ENCODE measurements at places on chromosomes 11 and 22. TPM values are rescaled to one million over a fixed set of nuclear protein-coding genes. Genes with fewer than 3 reads are reported as not detected.

DNA sequence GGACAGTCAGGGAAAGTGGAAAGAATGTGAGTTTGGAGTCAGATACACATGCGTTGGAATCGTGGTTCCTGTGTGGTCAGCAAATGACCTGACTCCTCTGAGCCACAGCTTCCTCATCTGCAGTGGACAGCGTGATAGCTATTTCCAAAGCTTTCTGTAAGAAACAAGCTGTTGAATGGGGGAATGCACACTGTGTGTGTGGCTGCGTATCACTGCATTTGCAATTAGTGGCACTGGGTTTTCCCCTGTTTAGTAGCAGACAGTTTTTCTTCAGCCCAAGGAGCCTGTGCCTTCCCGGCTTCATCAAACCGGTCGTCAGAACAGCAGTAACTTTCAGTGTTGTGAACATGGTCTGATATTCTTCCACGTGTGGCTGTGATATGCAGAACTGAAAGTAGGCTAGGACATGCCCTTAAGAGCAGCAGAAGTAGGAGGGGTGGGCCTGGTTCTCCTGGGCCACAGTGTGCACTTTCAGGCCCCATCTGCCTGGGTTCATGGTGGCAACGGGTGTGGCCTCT is 121.5 kb downstream of the RRAS2 start:
- no peak overlapping the region for H3K4me3 ChIP-seq
- H3K4me1 ChIP-seq = no peaks in the 10 kb centered on the region
- no peak for DNase-seq
- peaks cover 36% of the 10 kb centered on the region for H3K27me3 ChIP-seq

DNA sequence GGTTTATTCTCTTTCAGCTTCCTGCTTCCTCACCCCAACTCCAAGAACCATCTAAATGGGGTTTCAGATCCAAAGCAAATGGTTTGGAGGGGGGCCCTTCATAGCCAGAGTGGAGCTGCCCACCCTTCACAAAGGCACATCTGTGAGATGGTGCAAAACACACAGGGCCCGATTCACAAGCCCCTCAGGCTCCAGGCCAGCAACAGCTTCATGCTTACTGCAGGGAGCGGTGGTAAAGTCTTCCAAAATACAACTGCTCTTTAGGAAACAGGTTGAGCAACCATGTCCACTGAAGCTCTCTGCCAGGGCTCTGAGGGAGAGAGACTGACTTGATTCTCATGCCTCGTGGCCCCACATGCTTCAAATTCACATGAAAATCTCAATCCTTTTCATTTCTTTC is 213.0 kb upstream of the NARS2 start:
- H3K4me3 ChIP-seq = no peak overlapping the region
- no peak overlapping the region for H3K27ac ChIP-seq
- peaks cover 81% of the 10 kb centered on the region for H3K4me1 ChIP-seq
- 0 out of 2 replicates have a peak, but pooled peaks cover 6% of the 10 kb centered on the region for H3K36me3 ChIP-seq

Gene C22orf31
- total RNA-seq = not detected

Gene OR52E8
- total RNA-seq = not detected

GRCh38 chr11:33479231-33479630 is 221.4 kb downstream of the C11orf91 start:
- no peaks in the 10 kb centered on the region for H3K36me3 ChIP-seq
- no peak overlapping the region for H3K4me3 ChIP-seq
- H3K27me3 ChIP-seq = no peaks in the 10 kb centered on the region
- DNase-seq = no peak
- peaks cover 34% of the 10 kb centered on the region for H3K4me1 ChIP-seq

GRCh38 chr22:49763138-49763537 is 64.5 kb downstream of the BRD1 start:
- H3K4me3 ChIP-seq = no peak overlapping the region
- peaks cover 10% of the 10 kb centered on the region for H3K27me3 ChIP-seq
- H3K4me1 ChIP-seq = no peaks in the 10 kb centered on the region
- H3K36me3 ChIP-seq = 0 out of 2 replicates have a peak, but pooled peaks cover 6% of the 10 kb centered on the region
- DNase-seq = no peak
- H3K27ac ChIP-seq = no peak overlapping the region

Gene C11orf16
- total RNA-seq = not detected

DNA sequence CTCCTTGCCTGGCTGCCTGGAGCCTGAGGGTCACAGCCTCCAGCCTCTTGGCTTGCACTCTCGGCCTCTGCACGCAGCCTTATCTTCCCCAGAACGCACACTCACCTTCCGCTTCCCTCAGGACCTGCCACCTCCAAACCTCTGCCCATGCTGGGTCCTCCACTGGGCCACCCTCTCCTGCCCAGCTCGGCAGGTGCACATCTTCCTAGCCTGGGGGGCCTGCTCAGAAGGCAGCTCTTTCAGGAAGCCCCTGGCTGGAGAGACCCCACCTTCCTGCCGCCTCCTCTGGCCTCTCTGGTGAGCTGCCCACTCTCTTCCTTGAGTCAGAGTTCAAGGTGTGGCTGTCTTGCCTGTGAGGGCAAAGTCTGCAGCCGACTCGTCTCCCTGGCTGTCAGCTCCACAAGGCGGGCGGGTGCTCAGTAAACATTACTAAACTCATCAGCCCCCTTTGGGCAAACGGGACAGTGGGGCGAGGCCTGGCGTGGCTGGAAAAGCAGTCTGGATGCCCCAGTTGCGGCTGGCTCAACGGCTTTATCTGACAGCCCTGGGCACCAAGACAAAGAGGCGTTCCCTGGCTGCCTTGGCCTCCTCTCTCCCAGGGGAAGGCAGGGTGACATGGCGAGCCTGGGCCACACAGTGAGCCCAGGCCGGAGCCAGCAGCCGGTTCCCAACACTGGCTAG is 1.7 kb upstream of the LINC01488 start:
- H3K36me3 ChIP-seq = no peaks in the 10 kb centered on the region
- H3K4me3 ChIP-seq = no peak overlapping the region
- peaks cover 5% of the 10 kb centered on the region for H3K4me1 ChIP-seq
- H3K27me3 ChIP-seq = peaks cover 5% of the 10 kb centered on the region

GRCh38 chr11:12629601-12630313 is 44.5 kb upstream of the TEAD1 start:
- H3K27me3 ChIP-seq = no peaks in the 10 kb centered on the region
- H3K27ac ChIP-seq = no peak overlapping the region
- peaks cover 39% of the 10 kb centered on the region for H3K4me1 ChIP-seq
- H3K4me3 ChIP-seq = no peak overlapping the region
- H3K36me3 ChIP-seq = peaks cover 9% of the 10 kb centered on the region

DNA sequence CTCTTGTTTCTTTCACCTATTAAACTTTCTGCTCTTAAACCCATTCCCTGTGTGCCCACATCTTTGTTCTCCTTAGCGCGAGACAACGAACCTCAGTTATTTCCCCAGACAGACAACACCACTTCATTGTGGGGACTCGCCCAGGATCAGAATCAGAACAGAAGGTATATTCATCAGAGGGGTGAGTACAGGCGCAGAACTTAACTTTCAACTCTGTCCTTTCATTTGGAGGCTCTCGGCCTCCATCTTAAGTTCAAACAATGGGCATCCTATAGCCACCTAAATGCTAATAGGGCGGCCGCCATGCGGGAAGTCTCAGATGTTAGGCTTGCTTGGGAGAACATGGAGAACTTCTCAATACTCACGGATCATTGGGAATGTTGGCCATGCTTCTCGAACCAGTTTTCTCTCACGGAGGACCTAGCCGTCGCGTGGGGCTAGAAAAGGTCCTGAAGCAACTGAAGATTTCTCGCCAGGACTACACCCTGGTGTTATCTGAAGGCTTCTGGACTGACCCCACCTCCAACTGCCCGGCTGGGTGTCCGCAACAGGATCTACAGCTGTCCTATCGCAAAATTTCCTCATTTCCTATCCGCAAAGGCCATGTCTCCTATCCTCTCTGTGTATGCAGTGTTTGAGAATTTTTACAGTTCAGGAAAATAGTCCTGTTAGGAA is 13.4 kb upstream of the HYLS1 start:
- no peak overlapping the region for H3K27ac ChIP-seq
- no peak for DNase-seq
- no peaks in the 10 kb centered on the region for H3K4me1 ChIP-seq
- peaks cover 1% of the 10 kb centered on the region for H3K27me3 ChIP-seq
- H3K36me3 ChIP-seq = no peaks in the 10 kb centered on the region

- H3K4me1 ChIP-seq = peaks cover 67% of the 10 kb centered on the region
- peak overlapping the region; percentile 62 for H3K27ac ChIP-seq
- peaks cover 10% of the 10 kb centered on the region for H3K36me3 ChIP-seq
- no peaks in the 10 kb centered on the region for H3K27me3 ChIP-seq
- no peak overlapping the region for H3K4me3 ChIP-seq
- no peak for DNase-seq
Observed at GRCh38 chr22:40524392-40525249, 111.9 kb downstream of the MRTFA start.

All from HFFc6 (cell line).